ENCODE measurements at places on chromosomes 4 and X.

- no peak for DNase-seq
Observed at GRCh38 chr4:185488650-185489049, 17.1 kb upstream of the CCDC110 start.

GRCh38 chrX:136647677-136648360, at the start of gene CD40LG:
CD40LG (plus strand) TSS chrX:136648158; CDS start chrX:136648249, 91 bp downstream.
- DNase-seq, result peak; percentile 51

DNA sequence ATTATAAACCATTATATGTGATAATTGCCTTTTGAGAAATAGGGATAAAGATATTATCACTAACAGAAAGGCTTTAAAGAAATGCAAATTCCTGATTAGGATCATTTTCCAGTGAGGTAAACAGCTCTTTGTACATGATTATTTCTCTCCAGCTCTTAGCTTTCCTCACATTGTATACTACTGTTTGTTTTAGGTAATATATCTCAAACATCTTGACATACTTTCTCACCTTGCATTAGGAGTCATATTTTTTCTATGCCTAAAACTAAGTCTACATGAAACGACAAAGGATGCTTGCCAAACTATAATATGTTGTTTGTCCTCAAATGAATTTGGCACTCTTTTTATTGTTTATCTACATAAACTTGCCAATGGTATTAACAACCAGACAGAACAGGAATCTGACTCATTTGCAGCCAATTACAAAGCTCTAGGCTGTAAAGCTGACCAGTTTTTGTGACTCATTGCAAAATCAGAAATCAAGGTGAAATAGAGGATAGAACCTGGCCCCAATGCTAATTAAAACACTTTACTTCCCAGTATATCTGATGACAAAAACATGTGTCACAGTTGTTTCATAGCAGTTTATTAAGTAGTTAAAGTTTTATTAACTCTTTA, 107.0 kb downstream of the IQCM start:
- DNase-seq, result no peak

- peak; percentile 42 for DNase-seq
Observed at GRCh38 chrX:53089224-53089842, 4.6 kb upstream of the KANTR start.

DNA sequence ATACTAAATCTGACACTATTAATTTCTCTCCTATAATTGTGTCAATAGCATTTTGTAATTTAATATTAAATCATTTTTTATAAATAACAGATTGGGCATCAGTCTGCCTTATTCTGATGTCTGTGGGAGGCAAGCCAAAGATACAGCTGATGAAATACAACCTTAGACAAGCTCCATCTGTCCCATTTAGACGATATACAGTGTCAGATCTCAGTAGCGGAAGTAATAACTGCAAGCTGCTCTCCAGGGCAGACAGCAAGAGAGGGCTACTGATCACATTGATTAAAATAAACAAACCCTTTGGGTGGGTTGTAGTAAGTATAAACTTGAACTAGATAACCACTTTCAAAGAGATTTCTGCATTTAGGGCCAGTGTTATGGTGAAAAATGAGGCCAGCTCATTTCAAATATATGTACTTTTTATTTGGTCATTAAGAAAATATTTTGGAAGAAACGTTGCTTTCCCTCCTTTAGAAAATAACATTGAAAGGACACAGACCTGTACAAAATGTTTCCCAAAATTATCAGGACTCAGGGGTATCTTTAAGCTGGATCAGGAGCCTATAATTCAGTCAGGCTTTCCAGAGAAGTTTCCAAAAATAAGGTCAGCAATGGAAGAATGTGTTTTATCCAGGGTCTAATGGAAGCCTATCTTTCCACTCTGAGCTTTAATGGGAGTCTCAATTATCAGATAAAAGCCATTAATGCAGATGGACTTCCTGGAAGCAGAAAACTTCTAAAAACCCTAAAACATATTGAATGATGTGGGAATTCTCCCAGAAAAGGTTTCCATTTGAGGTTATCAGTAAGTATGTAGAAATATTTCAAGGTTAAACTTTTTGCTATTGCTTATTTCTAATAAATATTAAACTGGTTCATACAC, 1028.8 kb upstream of the IGFBP7 start:
- DNase-seq, result no peak
